ENCODE measurements at places on chromosomes 5 and 9. TPM values are rescaled to one million over a fixed set of nuclear protein-coding genes. Genes with fewer than 3 reads are reported as not detected.

FGF18 gene
- 2.5 TPM for total RNA-seq

CHSY3 gene
- 0.09 TPM for total RNA-seq

PCDHGB4 gene
- total RNA-seq = 0.56 TPM

MSX2 gene
- total RNA-seq = 4.6 TPM

PCDHAC1 gene
- total RNA-seq = 1.8 TPM

DMRT2 gene
- total RNA-seq = not detected

MYMK gene
- not detected for total RNA-seq

ASTN2 gene
- 5.3 TPM for total RNA-seq

CREBRF gene
- 2.3 TPM for total RNA-seq

SKP2 gene
- total RNA-seq = 20.1 TPM

TEX53 gene
- total RNA-seq = not detected

CSF2 gene
- 0.38 TPM for total RNA-seq

MEF2C gene
- 0.02 TPM for total RNA-seq

TTLL11 gene
- total RNA-seq = 5.3 TPM

IFNA7 gene
- total RNA-seq = not detected

FBP2 gene
- total RNA-seq = 0.06 TPM

MEGF10 gene
- total RNA-seq = not detected

PCDHGC4 gene
- total RNA-seq = not detected

AFAP1L1 gene
- 12.0 TPM for total RNA-seq

SMAD5 gene
- total RNA-seq = 32.0 TPM

MLANA gene
- total RNA-seq = not detected

STARD4 gene
- total RNA-seq = 6.4 TPM

IL13 gene
- not detected for total RNA-seq

C9orf153 gene
- 0.21 TPM for total RNA-seq

ZDHHC11 gene
- 16.3 TPM for total RNA-seq

CNTFR gene
- 0.17 TPM for total RNA-seq

NUTM2F gene
- not detected for total RNA-seq

RGS7BP gene
- total RNA-seq = not detected

MAPK9 gene
- 31.5 TPM for total RNA-seq

LTC4S gene
- total RNA-seq = not detected

TRIM36 gene
- 1.8 TPM for total RNA-seq

FOXD4 gene
- total RNA-seq = 0.23 TPM

OGN gene
- total RNA-seq = not detected

SOWAHA gene
- 0.10 TPM for total RNA-seq

CDC20B gene
- total RNA-seq = 0.07 TPM

STK10 gene
- 20.8 TPM for total RNA-seq

SELENOP gene
- total RNA-seq = 0.18 TPM

SPATA31A3 gene
- not detected for total RNA-seq

SPINK13 gene
- not detected for total RNA-seq

SIGMAR1 gene
- 188 TPM for total RNA-seq

GABRA6 gene
- total RNA-seq = not detected

PCDHA10 gene
- 0.01 TPM for total RNA-seq

BAAT gene
- total RNA-seq = 0.32 TPM

CDH10 gene
- 0.14 TPM for total RNA-seq

KLHL3 gene
- 0.44 TPM for total RNA-seq

AGXT2 gene
- total RNA-seq = not detected

KCNV2 gene
- not detected for total RNA-seq

All from A549 treated with Hydrocortisone at 1 μM for 4 hours (cell line).